ENCODE measurements at places on chromosomes 3 and 15. TPM values are rescaled to one million over a fixed set of nuclear protein-coding genes. Genes with fewer than 3 reads are reported as not detected.

ATP13A4 gene
- 1.0 TPM for total RNA-seq

LIPH gene
- not detected for total RNA-seq

DNAJA4 gene
- total RNA-seq, result 39.7 TPM

DPH6 gene
- total RNA-seq, result 16.9 TPM

PHC3 gene
- total RNA-seq, result 80.5 TPM

IMPG2 gene
- total RNA-seq, result 0.54 TPM

A4GNT gene
- not detected for total RNA-seq

TMC3 gene
- total RNA-seq, result not detected

CCDC39 gene
- not detected for total RNA-seq

AQR gene
- total RNA-seq, result 46.6 TPM

FOXB1 gene
- total RNA-seq, result 1.6 TPM

ACP3 gene
- total RNA-seq, result not detected

ZNF620 gene
- total RNA-seq, result 6.6 TPM

RLBP1 gene
- not detected for total RNA-seq

ITIH1 gene
- not detected for total RNA-seq

MST1R gene
- total RNA-seq, result 4.8 TPM

BFSP2 gene
- 0.44 TPM for total RNA-seq

SLC12A1 gene
- total RNA-seq, result not detected

RHCG gene
- total RNA-seq, result not detected

Data from T-helper 1 cell treated with Interleukin-12 subunit alpha and Interleukin-12 subunit beta and Interleukin-4 antibody, amounts not matched to agents 30 ng/mL and 1 ng/mL, for 36 hours (primary cell).